ENCODE measurements at places on chromosomes 11 and 22. TPM values are rescaled to one million over a fixed set of nuclear protein-coding genes. Genes with fewer than 3 reads are reported as not detected.

DNA sequence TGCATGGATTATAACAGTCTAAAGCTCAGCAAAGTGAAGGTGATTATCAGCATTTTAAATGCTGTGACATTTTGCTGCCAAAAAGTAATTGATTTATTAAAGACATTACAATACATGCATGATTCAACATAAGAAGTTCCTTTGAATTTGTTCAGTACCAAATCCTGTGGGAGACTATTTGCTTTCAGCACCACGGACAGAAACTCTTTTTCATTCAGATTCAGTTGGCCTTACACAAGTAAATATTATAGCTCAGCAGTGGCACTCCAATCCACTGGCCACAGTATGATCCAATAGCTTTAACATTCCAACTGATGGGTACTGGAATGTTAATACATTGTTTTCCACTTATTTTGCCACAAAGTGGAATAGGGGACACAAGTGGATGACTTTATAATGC is 806.7 kb downstream of the NTM start:
- H3K27me3 ChIP-seq = no peaks in the 10 kb centered on the region
- no peaks in the 10 kb centered on the region for H3K4me1 ChIP-seq
- no peaks in the 10 kb centered on the region for H3K36me3 ChIP-seq
- H3K27ac ChIP-seq = no peak overlapping the region

- no peaks in the 10 kb centered on the region for H3K27me3 ChIP-seq
- DNase-seq = no peak
- H3K27ac ChIP-seq = no peak overlapping the region
- peaks cover 27% of the 10 kb centered on the region for H3K4me1 ChIP-seq
These were observed 426 bp upstream of the GDPD5 start for GRCh38 chr11:75526192-75526541.

- H3K4me3 ChIP-seq = no peak overlapping the region
- H3K27ac ChIP-seq = no peak overlapping the region
- H3K36me3 ChIP-seq = peaks cover 10% of the 10 kb centered on the region
- no peaks in the 10 kb centered on the region for H3K27me3 ChIP-seq
- DNase-seq = no peak
These were observed 48.0 kb downstream of the LRRC32 start for GRCh38 chr11:76622493-76623094.

DNA sequence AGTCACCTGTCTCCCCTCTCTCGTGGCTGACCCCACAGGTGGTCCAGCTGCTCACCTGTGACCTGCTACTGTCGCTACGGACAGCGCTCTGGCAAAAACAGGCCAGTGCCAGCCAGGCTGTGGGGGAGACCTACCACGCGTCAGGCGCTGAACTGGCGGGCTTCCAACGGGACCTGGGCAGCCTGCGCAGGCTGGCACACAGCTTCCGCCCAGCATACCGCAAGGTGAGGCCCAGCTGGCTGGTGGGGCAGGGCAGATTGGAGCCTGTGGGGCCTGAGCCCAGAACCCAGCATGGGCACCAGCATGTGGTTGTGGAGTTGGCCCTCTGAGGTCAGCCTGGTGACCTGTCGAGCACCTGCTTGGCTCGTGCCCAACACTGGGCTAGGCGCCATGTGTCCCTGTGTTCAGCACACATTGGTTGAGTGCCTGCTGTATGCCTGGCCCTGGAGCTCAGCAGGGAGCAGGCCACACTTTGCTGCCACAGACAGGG is 11.9 kb downstream of the SHISA8 start:
- DNase-seq = no peak
- no peak overlapping the region for H3K27ac ChIP-seq
- H3K4me3 ChIP-seq = no peak overlapping the region
- peaks cover 37% of the 10 kb centered on the region for H3K36me3 ChIP-seq
- H3K27me3 ChIP-seq = no peaks in the 10 kb centered on the region

- H3K4me3 ChIP-seq = no peak overlapping the region
- peaks cover 17% of the 10 kb centered on the region for H3K4me1 ChIP-seq
- no peak for DNase-seq
- H3K27ac ChIP-seq = no peak overlapping the region
These were observed 113.0 kb upstream of the CLMP start for GRCh38 chr11:123308077-123308476.

The SHANK2 gene
- total RNA-seq = not detected

GRCh38 chr11:94544646-94545263 is 1.0 kb downstream of the FUT4 start:
- DNase-seq = no peak
- peaks cover 35% of the 10 kb centered on the region for H3K4me1 ChIP-seq
- no peak overlapping the region for H3K27ac ChIP-seq
- peaks cover 4% of the 10 kb centered on the region for H3K36me3 ChIP-seq
- H3K4me3 ChIP-seq = peak overlapping the region; percentile 68
- H3K27me3 ChIP-seq = no peaks in the 10 kb centered on the region

DNA sequence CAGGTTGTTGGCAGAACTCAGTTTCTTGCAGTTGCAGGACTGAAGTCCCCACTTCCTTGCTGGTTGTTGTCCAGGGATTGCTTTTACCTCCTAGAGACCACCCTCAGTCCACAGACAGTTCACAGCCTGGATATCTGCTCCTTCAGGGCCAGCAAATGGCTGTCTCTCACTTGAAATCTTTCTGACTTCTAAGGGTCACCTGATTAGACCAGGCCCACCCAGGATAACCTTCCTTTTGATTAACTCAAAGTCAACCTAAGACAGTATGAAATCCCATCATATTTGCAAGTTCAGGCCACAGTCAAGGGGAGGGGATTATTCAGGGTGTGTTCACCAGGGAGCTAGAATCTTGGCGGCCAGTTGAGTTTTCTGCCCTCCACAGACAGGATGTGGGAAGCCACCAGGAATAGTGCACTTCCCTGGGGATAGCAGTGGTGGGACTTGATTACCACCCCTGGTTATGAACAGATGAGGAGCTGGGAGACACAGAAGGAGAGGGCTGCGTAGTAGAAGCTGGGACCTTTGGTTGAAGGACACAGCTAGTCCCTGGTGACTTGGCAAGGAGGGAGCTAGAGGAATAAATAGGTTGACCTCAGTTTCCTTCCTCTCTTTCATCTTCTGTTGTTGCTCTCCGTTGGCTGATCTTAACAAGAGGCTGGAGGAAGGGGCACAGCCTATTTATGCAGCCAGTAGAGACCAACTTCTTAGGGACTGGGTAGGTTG is 33.4 kb downstream of the MIAT start:
- H3K36me3 ChIP-seq = peaks cover 20% of the 10 kb centered on the region
- peaks cover 53% of the 10 kb centered on the region for H3K4me1 ChIP-seq
- no peak overlapping the region for H3K27ac ChIP-seq
- no peak overlapping the region for H3K4me3 ChIP-seq

DNA sequence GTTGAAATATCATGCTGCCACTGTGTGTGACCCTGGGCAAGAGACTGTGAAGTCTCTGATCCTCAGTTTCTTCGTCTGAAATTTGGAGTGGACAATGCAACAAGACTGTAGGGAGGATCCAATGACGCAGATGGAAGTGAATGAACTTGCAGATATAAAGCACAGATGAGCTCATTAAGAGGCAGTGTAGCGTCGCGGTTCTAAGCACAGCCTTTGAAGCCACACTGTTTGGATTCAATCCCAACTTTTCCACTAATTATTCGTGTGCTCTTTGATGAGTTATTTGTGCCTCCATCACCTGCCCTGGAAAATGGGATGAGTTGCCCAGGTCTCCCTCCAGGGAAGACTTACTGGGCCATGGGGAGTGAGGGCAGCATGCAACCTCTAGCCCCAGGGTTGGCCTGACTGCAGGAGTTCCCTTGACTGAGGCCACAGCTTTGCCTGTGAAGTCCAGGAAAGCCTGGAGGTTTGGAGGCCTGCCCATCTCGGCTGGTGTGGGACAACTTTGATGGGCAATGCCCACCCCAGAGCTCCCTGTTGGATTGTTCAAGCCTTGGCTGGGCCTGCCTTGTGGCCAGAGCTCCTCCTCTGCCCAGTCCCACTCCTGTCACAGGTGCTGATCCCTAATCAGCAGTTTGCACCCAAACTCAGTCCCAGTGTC is 266.0 kb upstream of the B3GAT1 start:
- DNase-seq = no peak
- H3K27ac ChIP-seq = no peak overlapping the region
- H3K4me1 ChIP-seq = no peaks in the 10 kb centered on the region
- peaks cover 10% of the 10 kb centered on the region for H3K27me3 ChIP-seq
- H3K36me3 ChIP-seq = no peaks in the 10 kb centered on the region

DNA sequence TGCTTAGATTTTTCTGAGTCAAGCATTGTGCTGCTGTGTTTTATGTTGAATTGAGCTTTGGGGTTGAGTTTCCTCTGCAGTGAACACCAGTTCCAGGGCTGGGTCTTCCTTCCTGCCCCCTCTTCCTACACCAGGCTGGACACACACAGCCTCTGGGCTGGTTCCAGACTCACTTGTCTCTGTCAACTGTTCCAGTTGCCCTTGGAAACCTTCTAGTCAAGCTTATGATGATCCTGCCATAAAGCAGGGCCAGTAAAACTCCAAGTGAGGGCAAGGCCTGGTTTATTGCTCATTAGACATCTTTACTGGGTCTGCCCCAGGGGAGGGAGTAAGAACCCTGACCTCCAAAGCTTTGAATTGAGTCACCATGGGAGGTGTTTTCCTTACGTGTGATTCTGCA is 61.1 kb downstream of the KIAA1671 start:
- no peaks in the 10 kb centered on the region for H3K27me3 ChIP-seq
- no peak for DNase-seq
- H3K36me3 ChIP-seq = no peaks in the 10 kb centered on the region

The OR51B5 gene
- total RNA-seq = not detected

The RFPL1 gene
- not detected for total RNA-seq

DNA sequence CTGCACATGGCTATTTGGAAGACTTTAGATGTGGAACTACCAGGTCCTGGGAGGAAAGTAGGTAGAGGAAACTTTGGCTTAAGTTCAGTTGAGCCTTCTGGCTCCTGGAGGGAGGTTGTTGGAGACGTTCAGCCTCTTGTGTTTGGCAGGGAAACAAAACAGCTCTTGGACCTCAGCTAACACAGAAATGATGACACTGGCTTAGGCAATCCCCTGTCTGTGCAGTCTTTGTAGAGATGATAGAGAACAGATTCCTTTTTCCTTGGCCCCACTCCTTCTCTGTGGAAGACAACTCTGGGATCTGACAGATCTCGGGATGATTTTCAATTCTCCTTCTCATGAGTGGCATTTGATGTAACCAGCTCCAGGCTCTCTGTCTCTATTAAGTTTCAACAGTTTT is 428.5 kb downstream of the TMEM135 start:
- DNase-seq = no peak
- no peaks in the 10 kb centered on the region for H3K4me1 ChIP-seq

GRCh38 chr22:41052661-41053490 is 39.5 kb upstream of the EP300 start:
- no peaks in the 10 kb centered on the region for H3K27me3 ChIP-seq
- H3K4me1 ChIP-seq = peaks cover 8% of the 10 kb centered on the region
- no peak overlapping the region for H3K4me3 ChIP-seq

The TTC17 gene
- total RNA-seq = 52.0 TPM

DNA sequence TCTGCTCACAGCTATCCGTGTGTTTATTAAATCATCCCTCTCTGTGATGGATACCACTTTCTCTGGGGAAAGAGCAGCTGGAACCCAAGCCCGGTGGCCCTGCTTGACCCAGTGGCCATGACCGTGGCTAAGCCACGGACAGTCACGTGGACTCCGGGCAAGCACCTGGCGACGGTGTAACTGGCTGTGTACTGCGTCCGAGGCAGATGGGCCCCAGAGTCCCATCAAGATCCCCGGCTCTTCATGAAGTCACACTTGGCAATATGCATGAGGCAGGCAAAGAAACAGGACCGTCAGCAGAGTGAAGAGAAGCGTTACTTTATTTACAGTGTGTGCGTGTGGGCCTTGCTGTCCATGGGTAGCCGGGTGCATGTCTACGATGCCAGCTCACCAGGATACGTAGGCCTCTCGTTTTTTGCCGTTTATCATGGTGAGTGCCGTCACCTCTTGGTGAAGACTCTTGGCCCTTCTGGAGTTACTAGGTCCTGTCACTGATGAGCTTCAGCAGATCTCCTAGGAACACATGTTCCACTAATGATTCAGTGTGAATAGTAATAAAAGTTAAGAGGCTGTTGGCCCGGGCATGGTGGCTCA is 366.3 kb downstream of the TBC1D22A start:
- no peak overlapping the region for H3K4me3 ChIP-seq
- DNase-seq = no peak
- no peaks in the 10 kb centered on the region for H3K27me3 ChIP-seq
- H3K36me3 ChIP-seq = peaks cover 2% of the 10 kb centered on the region
- H3K27ac ChIP-seq = no peak overlapping the region

DNA sequence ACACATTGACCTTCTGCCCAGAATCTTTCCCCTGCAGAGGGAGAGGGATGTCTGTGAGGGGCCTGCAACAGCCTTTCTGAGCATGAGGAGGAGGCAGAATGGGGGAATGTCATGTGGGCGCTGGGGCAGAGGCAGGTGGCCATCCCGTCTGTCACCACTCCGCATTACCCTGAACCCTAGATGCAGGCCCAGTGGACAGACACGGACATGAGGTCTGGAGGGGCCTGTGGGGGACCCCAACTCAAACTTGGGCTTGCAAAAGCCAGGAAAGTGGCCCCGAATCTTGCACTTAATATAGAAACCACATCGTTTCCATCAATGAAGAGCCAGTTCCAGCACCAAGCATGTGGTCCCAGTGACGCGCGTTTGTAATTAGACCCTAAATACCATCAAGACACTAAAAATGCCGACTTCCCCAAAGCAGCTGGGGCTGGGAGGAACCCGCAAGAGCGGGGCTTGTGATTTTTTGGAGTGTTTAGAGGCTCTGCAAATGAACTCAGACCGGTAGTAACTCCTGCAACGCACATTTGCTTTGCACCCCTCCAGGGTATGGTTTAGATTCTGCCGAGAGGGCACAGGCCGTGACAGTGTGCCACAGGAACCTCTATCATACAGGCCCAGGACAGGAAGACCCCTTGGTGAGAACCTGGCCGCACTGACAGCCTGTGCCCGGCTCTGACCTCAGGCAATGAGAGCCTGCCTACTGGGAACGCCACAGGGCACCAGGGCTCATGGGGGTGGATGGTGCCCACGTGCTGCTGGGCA is 109.3 kb downstream of the CTTN start:
- no peak overlapping the region for H3K27ac ChIP-seq
- no peaks in the 10 kb centered on the region for H3K4me1 ChIP-seq
- H3K4me3 ChIP-seq = no peak overlapping the region
- peaks cover 13% of the 10 kb centered on the region for H3K27me3 ChIP-seq

GRCh38 chr22:43393844-43394474 is 17.9 kb upstream of the MPPED1 start:
- H3K36me3 ChIP-seq = no peaks in the 10 kb centered on the region
- DNase-seq = no peak
- peaks cover 8% of the 10 kb centered on the region for H3K27me3 ChIP-seq
- no peak overlapping the region for H3K4me3 ChIP-seq

The CCDC89 gene
- not detected for total RNA-seq

The TBX10 gene
- total RNA-seq = not detected

The F2 gene
- total RNA-seq = 0.29 TPM
